ENCODE measurements at places on chromosomes 13 and 19.

- no peak for DNase-seq
Measured at GRCh38 chr13:110883542-110883941, 31.3 kb downstream of the ANKRD10 start.

DNA sequence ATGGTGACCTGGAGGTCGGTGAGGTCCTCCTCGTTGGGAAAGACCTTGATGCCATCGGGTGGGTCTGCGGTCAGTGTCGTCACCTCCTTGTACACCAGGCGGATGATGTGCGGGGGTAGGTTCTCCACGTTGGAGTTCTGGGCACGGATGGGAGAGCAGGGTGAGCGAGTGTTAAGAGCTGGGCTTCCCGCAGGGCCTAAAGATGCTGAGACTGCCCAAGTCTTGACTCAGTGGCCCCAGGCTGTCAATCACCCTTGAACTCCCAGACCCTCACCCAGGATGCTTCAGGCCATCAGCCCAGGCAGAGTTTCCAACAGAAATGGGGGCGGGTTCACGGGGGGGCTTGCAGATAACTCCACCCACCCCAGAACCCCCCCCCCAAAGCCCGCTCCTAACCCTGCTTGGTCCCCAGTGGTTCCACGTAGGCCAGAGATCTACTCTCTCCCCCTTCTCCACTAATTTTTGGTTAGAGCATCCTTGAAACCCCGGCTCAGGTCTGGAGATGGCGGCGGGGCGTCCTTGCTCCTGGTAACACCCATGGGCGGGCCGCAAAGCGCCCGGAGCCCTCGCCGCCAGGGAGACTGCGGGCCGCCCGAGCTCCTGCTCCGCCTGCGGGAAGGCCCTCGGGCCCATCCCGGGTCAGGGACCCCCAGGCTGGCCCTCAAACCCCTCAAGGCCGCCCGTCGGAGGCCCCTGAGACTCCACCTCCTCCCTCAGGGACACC, 600 bp downstream of the UBE2S start:
- peak; percentile 58 for DNase-seq

GRCh38 chr19:58559275-58560006, 1.0 kb upstream of the UBE2M start:
- peak; percentile 87 for DNase-seq

GRCh38 chr19:54297759-54298305, 15.1 kb downstream of the LILRA5 start:
- DNase-seq = no peak

- no peak for DNase-seq
Measured at GRCh38 chr13:73146707-73147106, 87.9 kb downstream of the KLF5 start.

- DNase-seq = no peak
Measured at GRCh38 chr13:58085819-58086218, 454.3 kb downstream of the PCDH17 start.

DNA sequence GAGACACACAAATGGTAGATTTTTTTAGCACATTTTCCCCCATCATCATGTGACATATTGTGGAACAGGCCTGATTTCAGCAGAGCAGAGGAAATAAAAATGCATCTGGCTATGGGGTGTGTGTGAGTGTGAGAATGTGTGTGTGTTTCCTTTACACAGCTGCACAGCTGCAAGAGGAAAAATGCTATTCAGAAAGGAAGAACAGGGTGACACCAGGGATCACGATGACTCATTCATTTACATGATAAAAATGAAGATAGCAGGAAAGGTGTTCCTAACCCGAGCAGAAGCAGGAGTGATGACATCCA, 469.5 kb upstream of the TSHZ3 start:
- DNase-seq = no peak

DNA sequence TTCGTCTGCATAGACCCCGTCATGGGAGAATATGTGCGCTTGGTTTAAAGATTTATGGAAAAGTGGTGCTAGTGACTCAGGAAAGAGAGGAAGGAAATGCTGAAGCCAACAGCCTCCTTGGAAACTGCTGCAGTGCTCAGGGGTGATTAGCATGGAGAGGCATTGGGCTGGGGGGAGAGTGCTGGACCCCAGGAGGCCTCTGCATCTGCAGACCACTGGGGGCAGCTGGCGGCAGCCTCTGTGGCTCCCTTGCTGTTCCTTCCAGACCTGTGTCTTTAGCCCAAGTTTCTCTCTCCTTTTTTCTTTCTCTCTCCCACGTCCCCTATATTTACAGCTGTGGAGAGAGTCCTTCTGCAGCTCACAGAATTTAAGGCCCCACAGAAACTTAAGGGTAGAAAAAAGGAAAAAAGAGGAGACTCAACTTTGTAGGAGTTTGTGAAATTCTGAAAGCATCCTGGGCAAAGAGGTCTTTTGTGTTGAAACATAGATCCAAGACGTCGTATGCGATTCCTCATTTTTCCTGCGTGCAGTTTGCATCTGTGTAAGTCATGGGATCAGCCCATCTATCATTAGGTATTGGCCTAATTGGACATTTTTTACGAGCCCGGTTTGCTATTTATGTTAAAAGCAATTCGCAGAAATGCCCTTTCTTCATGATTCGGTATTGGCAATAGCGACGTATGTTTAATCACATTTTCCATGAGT, 116.2 kb upstream of the ZNF536 start:
- DNase-seq = no peak

DNA sequence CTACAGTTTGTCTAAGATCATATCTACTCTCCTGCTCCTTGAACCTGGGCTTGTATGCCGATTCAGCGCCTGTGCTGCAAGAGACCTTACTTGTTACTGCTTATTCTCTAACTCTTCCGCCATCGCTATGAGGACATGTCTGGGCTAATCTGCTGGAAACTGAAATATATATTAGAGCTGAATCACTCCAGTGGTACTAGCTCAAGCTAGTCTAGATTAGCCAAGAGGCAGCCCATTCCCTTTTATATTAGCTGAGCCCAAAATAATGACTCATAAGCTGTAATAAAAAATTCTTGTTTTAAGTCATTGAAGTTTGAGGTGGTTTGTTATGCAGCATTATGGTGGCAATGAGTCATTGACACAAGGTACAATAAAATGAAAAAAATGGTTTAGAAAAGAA, 52.8 kb downstream of the SLC6A16 start:
- DNase-seq = no peak

DNA sequence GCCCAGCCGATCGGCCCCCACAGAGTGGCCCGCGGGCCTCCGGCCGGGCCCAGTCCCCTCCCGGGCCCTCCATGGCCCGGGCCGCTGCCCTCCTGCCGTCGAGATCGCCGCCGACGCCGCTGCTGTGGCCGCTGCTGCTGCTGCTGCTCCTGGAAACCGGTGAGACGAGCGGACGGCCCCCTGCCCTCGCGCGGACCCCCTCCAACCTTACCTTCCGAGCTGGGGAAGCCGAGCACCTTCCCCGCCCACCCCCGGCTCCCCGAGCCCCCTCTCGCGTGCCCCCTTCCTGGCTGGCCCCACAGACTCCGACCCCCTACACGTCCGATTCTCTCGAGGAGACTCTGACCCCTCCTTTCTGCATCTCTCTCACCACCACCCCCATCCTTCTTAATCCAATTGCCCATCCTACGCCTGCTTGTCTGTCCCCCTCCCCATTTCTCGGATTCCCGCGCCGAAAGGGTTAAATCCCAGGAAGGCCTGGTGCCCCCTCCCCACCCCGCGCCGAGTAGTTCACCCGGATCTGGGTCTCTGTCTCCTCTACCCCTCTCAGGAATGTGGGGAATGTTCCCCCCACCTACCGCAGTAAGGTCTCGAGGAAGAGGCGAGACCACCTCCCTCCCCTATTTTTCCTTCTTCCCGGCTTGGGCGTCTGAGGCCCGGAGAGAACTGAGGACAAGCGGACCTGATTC, 502 bp downstream of the NECTIN2 start:
- DNase-seq = no peak

DNA sequence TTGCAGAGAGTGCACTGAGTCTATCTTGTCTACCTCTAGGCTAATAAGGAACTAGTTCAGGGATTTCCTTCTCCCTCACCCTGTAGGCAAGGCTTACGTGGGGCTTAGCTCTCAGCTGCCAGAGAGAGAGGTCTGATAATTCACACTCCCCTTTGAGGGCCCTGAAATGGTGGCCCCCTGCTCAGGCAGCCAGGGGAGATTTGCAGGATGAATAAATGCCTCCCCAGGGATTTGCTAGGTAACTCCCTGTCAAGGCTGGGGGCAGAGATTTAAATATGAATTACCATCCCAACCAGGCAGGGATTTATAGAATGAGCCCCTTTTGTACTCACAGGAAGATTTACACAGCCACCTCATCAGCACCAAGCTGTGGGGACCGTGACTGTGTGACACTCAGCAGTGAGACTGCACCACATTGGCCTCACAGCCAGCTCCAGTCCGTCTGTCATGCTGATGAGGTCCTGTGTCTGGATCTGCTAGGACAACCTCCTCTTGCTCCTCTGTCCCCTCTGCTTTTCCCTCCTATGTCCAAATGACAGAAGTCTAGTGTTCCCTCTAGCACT, 73.4 kb downstream of the CBY2 start:
- DNase-seq = no peak

GRCh38 chr19:13033819-13034611, 38.7 kb downstream of the NFIX start:
- peak; percentile 72 for DNase-seq

DNA sequence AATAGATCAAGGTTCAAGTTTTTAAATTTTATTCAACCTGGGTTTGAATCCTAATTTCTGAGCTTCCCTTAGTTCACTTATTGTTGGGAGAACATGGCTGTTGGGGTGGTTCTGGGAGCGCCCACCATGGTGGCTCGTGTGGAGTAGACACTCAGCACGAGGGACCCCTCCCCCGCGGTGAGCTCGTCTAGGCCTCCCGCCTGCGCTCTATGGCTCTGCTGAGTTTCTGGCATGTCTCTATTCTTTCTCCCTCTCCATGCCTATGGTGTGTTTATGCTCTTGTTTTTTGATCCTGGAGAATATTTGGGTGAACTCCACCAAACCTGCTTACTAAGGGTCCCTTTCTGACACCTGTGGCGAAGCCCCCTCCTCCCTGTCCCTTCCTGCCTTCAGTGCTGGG, 1.6 kb upstream of the EPN1 start:
- DNase-seq = no peak

- peak; percentile 82 for DNase-seq
Measured at GRCh38 chr19:1239796-1240737, 1.5 kb upstream of the ATP5F1D start.

DNA sequence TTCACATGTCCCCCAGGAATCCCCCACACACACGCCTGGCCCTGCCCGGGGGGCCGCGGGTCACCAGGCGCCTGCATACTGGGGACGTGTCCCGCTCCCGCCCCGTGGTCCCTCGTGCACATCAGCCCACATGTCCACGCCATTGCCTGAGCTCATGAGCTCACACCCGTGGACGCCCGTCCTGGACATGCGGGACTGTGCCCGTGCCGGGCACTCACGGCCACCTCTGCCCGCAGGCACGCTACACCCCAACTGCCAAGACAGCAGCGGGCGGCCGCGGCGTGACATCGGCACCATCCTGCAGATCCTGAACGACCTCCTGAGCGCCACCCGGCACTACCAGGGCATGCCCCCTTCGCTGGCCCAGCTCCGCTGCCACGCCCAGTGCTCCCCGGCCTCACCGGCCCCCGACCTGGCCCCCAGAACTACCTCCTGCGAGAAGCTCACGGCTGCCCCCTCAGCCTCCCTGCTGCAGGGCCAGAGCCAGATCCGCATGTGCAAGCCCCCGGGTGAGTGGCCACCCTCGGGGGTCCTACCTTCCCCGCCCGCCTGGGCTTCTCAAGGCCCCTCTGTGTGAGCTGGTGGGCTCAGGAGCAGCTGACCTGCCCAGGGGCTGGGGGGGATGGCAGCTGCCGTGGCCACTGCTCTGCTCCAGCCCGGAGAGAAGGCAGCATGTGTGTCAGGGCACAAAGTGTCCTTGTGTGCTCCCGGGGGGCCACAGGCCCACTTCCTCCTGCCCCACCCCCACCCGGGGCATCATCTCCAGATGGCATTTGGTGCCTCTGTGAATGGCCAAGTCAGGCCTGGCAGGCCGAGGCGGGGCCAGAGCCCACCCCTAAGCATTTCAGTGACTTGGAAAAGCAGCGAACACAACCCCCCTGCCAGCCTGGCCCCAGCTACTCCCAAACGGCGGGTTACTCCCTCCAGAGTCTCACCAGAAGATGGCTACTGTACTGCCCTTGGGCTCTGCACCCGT, 7.1 kb downstream of the MIDN start:
- no peak for DNase-seq

GRCh38 chr13:40178130-40178529, 488.3 kb downstream of the FOXO1 start:
- DNase-seq = no peak

DNA sequence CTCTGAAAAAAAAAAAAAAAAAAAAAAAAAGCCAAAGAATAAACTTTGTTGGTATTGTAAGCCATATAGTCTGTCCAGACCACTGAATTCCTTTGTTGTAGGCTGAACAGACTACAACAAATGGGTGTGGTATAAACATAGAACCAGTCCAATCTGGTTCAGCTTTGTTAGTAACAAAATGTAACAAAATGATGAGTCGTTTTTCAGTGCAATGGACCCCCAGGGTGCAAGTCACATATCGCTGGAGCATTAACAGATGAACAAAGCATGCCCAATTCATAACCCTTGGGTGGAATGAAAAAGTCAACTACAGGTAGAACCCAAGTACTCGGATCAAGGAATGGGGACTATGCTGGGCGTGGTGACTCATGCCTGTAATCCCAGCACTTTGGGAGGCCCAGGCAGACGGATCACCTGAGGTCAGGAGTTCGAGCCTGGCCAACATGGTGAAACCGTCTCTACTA, 13.6 kb upstream of the FCHO1 start:
- no peak for DNase-seq
